ENCODE measurements at places on chromosomes 6 and 20. TPM values are rescaled to one million over a fixed set of nuclear protein-coding genes. Genes with fewer than 3 reads are reported as not detected.
A peak's percentile ranks its signal among the peaks of the same experiment; 100 is the strongest.

DNA sequence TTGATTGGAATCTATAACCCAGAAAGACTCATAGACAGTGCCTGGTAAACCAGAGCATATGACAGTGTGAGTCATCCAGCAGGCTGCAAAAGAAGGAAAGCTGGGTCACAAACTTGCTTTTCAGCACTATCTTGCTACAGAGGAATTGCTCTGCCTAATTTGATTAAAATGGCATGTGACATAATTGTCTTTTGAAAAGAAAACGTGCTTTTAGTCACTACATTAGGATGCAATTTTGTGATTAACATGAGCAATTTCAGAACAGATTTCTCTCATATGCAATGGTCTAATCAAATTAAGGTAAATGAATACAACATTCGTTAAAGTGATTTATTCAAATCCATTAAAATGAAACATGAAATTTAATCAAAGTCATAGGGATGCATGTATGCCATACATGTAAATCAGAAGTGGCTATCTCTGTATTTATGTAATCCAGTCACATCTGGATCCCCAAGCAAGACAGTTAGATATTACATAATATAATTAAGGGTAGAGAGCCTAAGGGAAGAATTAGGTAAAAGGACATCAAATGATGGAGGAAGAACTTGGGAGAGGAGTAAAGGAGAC is 400.0 kb upstream of the HTR1E start:
- H3K27me3 ChIP-seq = no peaks in the 10 kb centered on the region
- no peak overlapping the region for H3K4me3 ChIP-seq
- no peaks in the 10 kb centered on the region for H3K4me1 ChIP-seq
- no peak overlapping the region for H3K27ac ChIP-seq
- no peak for DNase-seq
- H3K36me3 ChIP-seq = no peaks in the 10 kb centered on the region

DNA sequence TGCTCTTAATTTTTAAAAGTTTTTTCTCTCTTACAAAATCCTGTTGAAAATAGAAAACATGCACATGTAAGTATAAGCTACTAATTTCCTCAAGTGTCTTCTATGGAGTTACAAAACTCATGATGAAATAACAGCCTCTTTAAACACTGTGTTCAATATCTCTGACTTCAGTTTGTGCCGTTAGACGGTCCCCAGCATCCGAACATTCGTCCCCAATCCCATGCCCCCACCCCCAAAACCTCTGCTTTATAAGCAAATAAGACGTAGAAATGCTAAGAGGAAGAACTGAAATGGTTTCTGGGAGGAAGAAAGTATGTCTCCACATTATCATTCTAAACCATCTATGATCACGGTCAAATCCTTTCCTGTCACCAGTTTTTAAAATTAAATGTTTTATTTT is 31.7 kb upstream of the MYB start:
- no peak overlapping the region for H3K27ac ChIP-seq
- H3K4me1 ChIP-seq = no peaks in the 10 kb centered on the region
- H3K4me3 ChIP-seq = no peak overlapping the region
- H3K27me3 ChIP-seq = no peaks in the 10 kb centered on the region

- H3K27ac ChIP-seq = no peak overlapping the region
- no peaks in the 10 kb centered on the region for H3K27me3 ChIP-seq
- no peak for DNase-seq
- H3K4me1 ChIP-seq = no peaks in the 10 kb centered on the region
- H3K4me3 ChIP-seq = no peak overlapping the region
Measured at GRCh38 chr20:8317448-8317847, 185.4 kb downstream of the PLCB1 start.

DNA sequence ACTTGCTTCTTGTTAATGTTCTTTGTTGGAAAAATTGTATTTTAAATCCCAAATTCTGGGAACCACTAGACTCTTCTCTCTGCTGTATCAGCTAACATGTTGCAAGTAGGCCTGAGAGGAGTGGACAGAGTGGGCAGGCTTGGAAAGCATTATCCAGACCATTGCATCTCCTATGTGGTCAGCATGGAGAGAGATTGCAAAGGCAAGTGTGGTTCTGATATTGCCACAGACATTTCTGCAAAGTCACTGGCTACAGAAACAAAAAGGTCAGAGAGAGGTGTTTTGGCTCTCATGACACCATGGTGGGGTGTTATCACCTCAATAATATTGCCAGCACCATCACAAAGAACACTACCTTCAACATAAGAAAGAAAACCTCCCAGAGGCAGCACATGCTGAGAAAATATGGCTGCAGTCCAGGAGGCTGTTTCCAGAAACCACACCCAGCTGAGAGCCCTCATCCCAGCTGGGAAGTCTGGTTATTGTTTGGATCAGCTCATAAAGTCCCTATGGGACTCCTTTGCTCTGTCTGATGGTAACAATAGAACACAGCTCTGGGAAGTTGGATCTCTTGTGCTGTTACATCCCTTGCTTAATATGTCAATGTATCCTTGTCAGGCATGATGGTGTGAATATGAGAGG is 78.2 kb upstream of the TBX18 start:
- no peak overlapping the region for H3K27ac ChIP-seq
- no peaks in the 10 kb centered on the region for H3K27me3 ChIP-seq
- no peak overlapping the region for H3K4me3 ChIP-seq
- H3K4me1 ChIP-seq = no peaks in the 10 kb centered on the region
- H3K36me3 ChIP-seq = no peaks in the 10 kb centered on the region
- no peak for DNase-seq

DNA sequence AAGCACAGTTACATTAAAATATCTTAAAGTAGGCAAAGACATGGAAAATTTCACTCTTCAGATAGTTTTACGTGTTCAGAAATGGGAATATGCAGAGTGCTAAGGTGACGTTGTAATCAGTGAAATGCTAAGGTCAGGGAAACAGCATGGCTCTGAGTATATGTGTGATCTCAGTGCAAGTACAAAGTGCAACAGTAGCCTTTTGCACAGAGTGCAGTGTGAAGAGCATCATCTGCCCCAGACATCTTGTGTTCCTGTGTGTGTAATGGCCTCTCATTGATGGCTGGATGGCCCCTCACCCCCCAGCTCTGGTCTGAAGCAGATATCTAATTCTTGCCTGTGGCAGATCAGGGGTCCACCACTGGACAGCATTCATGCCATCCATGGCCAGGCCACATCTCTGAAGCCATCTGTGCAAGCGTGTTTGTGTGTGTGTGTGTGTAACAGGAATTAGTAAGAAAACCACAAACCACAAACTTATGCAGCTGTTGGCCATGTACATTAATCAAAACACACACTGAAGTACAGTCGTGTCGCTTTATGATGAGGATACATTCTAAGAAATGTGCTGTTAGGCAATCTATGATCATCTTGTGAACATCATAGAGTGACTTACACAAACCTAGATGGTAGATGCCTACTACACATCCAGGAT is 165.1 kb downstream of the RALGAPA2 start:
- no peak overlapping the region for H3K4me3 ChIP-seq
- H3K27ac ChIP-seq = no peak overlapping the region
- no peaks in the 10 kb centered on the region for H3K4me1 ChIP-seq

DNA sequence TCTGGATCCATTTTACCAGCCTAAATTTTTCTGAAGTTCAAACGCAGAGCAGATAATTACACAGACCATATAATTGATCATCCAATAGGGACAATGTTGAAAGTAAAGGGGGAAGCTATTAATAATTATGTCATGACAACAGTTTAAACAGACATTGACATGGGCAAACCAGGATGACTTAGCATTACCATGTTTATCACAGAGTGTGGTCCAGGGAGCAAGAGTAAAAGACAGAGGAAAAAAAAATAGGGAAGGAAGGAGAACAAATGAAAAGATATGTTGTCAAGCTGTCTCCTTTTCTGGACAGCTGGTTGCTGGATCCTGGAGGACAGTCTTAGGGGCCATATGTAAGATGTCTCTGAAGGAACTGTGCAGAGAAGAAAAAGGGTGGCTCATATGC is 69.4 kb upstream of the FBXL4 start:
- no peaks in the 10 kb centered on the region for H3K4me1 ChIP-seq
- H3K4me3 ChIP-seq = no peak overlapping the region
- H3K27me3 ChIP-seq = no peaks in the 10 kb centered on the region
- no peak for DNase-seq
- H3K27ac ChIP-seq = no peak overlapping the region
- H3K36me3 ChIP-seq = no peaks in the 10 kb centered on the region

- H3K4me1 ChIP-seq = peaks cover 27% of the 10 kb centered on the region
- H3K36me3 ChIP-seq = no peaks in the 10 kb centered on the region
- no peaks in the 10 kb centered on the region for H3K27me3 ChIP-seq
- H3K27ac ChIP-seq = no peak overlapping the region
Measured at GRCh38 chr20:25328954-25329498, 61.6 kb downstream of the ABHD12 start.

- H3K27ac ChIP-seq = peak within 1 kb of the TSS; percentile 34
- no peaks in the 10 kb centered on the region for H3K27me3 ChIP-seq
- no peaks in the 10 kb centered on the region for H3K36me3 ChIP-seq
- H3K4me1 ChIP-seq = no peaks in the 10 kb centered on the region
Measured at GRCh38 chr6:5084781-5085647, at the start of gene PPP1R3G. Gene PPP1R3G (plus strand): TSS chr6:5085341. CDS start chr6:5085486, 145 bp downstream.

DNA sequence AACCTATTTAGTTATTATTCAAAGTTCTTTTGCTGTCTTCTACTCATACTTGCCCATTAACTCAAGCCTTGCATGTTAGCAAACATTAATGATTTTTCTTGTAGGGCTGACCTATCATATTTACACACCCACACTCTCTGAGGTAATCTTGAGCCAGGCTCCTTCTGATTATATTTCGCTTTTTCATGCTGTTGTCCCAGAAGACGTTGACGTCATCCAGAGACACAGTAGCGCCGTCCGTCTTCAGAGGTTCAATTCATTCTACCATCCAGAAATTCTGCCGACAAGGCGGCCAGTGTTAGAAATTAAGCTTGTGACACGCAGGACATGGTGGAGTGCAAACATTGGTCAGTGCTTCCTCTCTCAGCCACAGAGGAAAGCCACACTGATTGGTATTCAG is 584.7 kb downstream of the BMP2 start:
- H3K27me3 ChIP-seq = no peaks in the 10 kb centered on the region
- no peak for DNase-seq
- no peak overlapping the region for H3K4me3 ChIP-seq
- no peaks in the 10 kb centered on the region for H3K4me1 ChIP-seq

DNA sequence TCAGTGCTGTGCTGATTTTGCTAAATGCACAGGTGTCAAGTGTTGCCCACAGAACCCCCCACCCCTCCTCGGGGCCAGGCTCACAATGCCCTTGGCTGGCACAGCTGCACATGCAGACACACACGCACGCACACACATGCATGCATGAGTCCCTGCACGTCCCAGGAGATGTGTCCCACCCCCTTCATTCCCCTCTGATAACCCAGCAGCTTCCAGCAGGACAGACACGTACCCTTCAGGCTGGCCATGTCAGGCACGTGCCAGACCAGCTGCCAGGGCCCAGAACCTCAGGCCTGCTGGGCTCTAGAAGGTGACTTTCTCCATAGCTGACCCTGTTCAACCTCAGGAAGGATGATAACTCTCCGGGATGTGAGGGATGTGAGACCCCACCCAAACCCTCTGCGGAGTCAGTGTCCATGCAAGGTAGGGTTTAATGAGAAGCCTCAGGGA is 44.4 kb downstream of the MRPL14 start:
- H3K4me1 ChIP-seq = peaks cover 4% of the 10 kb centered on the region
- no peak for DNase-seq
- H3K4me3 ChIP-seq = no peak overlapping the region
- no peaks in the 10 kb centered on the region for H3K36me3 ChIP-seq
- H3K27ac ChIP-seq = no peak overlapping the region

DNA sequence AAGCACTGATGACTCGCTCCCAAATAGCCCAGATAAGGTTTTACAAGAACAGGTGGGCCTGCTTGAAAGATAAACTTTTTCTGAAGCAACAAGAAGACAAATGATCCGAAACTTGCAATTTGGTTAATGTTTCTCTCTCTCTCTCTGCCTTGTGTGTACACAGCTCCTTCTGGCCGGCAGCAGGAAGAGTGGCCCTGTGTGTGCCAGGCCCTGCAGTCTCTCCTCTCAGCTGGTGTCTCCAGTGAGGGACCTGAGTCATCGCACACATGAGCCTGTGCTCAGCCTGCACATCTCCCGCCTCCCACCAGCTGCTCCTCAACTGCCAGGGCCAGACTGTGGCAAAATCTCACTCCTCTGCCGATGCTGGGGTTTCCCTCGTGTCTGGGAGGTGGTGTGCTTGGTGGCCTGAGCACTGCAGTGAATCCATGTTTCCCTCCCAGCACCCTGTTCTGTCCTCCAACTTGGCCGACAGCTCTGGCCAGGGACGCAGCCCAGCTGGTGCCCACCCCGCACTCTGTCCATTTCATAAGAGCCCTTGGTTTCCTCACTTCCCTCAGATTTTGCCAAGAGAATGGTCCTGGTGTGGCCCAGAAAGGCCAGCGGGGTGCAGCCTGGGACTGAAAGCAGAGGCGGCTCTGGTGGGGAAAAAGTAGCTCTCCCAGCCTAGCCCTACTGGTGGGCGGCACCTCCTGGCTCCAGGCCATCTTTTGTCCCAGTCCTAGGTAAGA is 49.4 kb downstream of the ERMARD start:
- no peaks in the 10 kb centered on the region for H3K27me3 ChIP-seq
- DNase-seq = no peak
- H3K4me1 ChIP-seq = no peaks in the 10 kb centered on the region
- no peak overlapping the region for H3K27ac ChIP-seq
- H3K4me3 ChIP-seq = no peak overlapping the region

DNA sequence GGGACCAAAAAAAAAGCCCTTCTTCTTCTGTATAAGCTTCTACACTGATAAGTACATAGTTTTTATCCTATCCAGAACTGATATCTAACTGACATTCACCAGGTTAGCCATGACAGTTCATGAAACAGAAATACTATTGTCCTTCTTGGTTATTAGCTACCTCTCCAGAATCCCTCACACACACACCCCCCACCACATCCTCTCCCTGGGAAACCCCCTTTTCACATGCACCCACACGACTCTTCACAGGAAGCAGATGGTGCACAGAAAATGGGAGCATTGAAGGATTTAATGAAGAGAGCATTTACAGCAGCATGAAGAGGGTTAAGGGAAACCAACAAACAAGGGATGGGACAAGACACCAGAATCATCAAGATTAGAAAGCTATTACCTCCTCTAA is 88.9 kb downstream of the FHL5 start:
- no peaks in the 10 kb centered on the region for H3K36me3 ChIP-seq
- H3K4me3 ChIP-seq = no peak overlapping the region
- no peaks in the 10 kb centered on the region for H3K27me3 ChIP-seq
- no peak overlapping the region for H3K27ac ChIP-seq

- DNase-seq = no peak
- H3K4me1 ChIP-seq = no peaks in the 10 kb centered on the region
- no peak overlapping the region for H3K27ac ChIP-seq
- no peaks in the 10 kb centered on the region for H3K36me3 ChIP-seq
Measured at GRCh38 chr6:54877713-54878317, 31.2 kb downstream of the FAM83B start.

GRCh38 chr6:22221211-22221610 is 75.6 kb downstream of the PRL start:
- no peak for DNase-seq
- H3K27ac ChIP-seq = no peak overlapping the region
- H3K4me1 ChIP-seq = no peaks in the 10 kb centered on the region
- no peak overlapping the region for H3K4me3 ChIP-seq
- no peaks in the 10 kb centered on the region for H3K27me3 ChIP-seq
- no peaks in the 10 kb centered on the region for H3K36me3 ChIP-seq

- no peak for DNase-seq
- H3K36me3 ChIP-seq = no peaks in the 10 kb centered on the region
- no peaks in the 10 kb centered on the region for H3K27me3 ChIP-seq
- no peak overlapping the region for H3K4me3 ChIP-seq
- H3K4me1 ChIP-seq = no peaks in the 10 kb centered on the region
Measured at GRCh38 chr6:47669684-47670513, 28.5 kb upstream of the ADGRF4 start.

The OPRL1 gene
- total RNA-seq = 1.5 TPM

The PDCD2 gene
- total RNA-seq = 61.2 TPM

The MAS1 gene
- total RNA-seq = not detected

The TUBB2B gene
- 41.7 TPM for total RNA-seq

The RBM24 gene
- 9.8 TPM for total RNA-seq

The ANGPT4 gene
- 1.3 TPM for total RNA-seq

The BMP7 gene
- 14.2 TPM for total RNA-seq

The PTPRT gene
- total RNA-seq = not detected
